ENCODE measurements at places on chromosomes 2 and 18.

DNA sequence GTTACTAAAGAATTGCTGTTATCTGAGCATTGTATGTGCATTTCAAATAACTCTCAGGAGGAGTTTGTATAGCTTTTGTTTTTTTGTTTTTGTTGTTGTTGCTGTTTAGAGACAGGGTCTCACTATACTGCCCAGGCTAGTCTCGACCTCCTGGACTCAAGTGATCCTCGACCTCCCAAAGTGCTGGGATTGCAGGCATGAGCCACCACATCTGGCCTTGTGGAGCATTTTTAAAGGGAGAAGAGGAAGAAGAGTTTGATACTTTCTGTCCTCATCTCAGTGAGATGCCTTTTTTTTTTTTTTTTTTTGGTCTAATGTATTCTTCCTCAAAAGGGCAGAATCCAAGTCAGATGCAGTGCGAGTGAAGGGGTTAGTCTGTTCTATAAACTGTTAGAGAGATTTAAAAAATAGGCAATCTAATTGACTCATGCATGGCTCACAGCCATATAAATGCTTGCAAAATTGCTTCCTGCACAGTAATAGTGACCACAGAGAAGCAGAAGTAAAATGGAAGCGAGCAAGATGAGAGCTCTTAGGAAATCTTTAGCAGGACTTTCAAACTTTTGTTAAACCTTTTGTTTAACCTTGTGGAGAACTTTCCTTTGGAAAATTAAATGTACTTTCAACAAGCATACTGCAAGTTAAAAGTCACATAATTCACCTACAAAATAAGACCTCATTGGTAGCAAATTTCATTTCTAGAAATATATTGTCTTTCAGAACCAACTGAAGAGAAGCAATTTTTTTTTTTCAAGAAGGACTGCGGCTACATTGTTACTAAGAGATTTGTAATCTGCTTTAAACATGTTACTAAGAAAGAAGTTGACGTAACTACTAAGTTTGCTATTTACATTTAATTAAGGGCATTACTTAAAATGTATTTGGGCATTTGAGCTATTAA lies 52.3 kb upstream of the ROCK1 start:
- no peak for DNase-seq

DNA sequence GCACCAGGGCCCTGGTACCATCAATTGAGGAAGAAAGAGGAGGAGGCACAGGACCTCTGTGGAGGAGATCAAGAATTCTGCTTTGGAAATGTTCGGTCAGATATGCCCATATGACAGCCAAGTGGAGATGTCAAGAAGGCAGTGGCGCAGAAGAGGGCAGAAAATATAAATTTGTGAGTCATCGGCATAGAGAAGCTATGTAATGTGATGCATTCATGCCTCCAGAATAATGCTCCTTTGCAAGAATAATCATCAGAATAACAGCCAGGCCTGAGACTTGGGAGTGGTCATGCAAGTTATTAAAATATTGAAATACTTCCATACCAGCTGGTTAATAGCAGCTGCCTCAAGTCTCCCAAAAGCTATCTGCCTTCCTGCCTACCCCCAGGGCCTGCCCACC lies 32.1 kb upstream of the SCG2 start:
- DNase-seq = no peak

GRCh38 chr2:100038011-100038410 lies 104.4 kb downstream of the AFF3 start:
- no peak for DNase-seq

GRCh38 chr18:49100226-49100968 lies 149.6 kb upstream of the SMAD7 start:
- no peak for DNase-seq

- no peak for DNase-seq
Observed at GRCh38 chr2:173452416-173452815, 97.7 kb downstream of the CDCA7 start.

DNA sequence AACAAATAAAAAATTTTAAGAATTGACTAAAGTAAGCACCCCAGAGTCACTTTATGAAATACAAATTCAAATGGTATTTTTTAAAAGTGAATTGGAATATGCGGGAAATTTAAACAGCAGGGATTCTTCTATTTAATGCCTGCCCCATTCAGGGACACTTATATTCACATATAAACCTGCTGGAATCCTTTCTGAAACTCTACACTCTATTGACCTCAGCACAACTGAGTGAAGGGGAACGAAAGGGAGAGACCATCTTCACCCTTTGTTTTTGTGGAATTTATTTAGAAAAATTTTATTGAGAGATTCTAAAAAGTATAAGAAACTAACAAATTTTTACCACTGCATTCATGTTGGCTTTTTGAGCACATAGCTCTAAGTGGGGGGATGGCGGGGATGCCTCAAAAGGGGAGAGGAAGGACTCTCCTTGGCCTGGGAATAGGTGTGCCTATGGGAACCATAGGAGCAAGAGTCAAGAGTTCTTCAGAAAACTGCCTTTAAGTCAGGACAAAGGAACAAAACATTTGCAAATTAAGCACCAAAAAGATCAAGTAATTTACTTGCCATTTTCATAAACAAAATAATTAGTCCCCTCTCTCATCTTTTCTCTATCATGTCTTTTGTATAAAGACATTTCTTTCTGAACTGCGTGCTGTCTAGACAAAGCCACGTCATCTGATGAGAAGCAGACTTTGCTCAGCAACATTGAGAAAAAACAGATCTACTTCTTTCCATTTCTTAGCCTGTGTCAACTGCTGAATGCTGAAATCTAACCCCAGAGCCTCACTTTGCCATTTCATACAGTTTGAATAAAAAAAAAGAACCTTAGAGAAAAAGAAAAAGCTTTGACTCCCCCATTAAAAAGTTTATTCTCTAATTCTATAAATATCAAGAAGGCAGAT lies 21.6 kb upstream of the FLACC1 start:
- no peak for DNase-seq

DNA sequence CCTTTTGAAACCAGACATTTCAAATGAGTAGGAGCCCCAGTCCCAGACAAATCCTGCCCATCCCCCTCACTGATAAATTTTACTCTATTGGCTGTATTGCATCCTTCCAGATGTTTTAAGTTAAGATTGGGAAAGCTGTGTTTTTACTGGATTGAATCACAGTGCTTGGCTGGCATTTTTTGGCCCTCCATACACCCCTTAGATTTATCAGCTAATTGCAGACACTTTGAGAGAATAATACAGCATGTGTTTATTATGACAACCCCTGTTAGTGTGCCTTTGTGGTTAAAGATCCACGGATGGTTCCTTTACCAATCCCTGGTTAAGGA lies 74.9 kb downstream of the ANTXR1 start:
- no peak for DNase-seq

DNA sequence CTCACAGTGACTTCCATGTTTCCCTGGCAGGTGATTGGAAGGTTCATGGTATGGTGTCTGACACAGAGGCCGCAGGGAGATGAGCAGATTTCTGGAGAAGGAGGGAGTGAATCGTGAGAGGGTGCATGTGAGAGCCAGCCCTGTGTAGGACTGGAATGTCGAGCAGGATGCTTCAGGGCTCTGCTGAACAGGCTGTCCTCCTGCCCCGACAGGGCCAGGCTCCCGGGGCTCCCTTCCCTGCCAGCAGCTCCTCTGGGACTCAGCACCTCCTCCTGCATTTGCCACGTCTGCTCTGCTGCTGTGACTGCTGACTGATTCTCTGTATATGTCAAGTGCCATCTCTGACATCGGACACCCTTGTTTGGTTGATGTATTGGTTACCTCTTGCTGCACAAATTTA lies 38.5 kb upstream of the INHBB start:
- no peak for DNase-seq

- DNase-seq = no peak
Observed at GRCh38 chr2:149400997-149401396, 70.6 kb downstream of the LYPD6 start.

GRCh38 chr2:218822622-218823021 lies 9.0 kb downstream of the PRKAG3 start:
- no peak for DNase-seq

DNA sequence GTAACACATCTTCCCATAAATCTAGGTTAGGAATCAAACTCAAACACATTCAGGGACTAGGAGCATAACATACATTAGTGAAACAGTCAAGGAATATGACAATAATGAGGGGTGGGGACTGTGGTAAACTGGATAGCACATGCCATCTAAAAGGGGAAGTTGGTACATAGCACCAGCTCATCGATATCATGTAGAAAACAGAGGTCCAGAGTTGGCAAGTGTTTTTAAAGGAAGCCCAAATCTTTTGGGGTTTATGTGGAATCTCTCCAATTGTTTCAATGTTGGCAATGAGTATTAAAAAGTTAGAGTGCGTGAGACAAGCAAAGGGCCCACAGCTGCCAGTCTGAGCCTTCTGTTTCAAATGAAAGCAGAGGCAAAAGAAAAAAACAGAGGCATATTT lies 24.4 kb downstream of the KLF7 start:
- no peak for DNase-seq

DNA sequence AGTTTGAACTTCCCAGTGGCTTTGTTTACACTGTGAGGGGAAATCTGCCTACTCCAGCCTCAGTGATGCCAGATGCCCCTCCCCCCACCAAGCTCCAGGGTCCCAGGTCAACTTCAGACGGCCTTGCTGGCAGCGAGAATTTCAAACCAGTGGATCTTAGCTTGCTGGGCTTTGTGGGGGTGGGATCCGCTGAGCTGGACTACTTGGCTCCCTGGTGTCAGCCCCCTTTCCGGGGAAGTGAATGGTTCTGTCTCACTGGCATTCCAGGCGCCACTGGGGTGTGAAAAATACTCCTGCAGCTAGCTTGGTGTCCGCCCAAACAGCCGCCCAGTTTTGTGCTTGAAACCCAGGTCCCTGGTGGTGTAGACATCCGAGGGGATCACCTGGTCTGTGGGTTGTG lies 70.0 kb upstream of the NEUROD1 start:
- no peak for DNase-seq

GRCh38 chr2:6724605-6725140 lies 141.0 kb downstream of the CMPK2 start:
- DNase-seq = no peak

DNA sequence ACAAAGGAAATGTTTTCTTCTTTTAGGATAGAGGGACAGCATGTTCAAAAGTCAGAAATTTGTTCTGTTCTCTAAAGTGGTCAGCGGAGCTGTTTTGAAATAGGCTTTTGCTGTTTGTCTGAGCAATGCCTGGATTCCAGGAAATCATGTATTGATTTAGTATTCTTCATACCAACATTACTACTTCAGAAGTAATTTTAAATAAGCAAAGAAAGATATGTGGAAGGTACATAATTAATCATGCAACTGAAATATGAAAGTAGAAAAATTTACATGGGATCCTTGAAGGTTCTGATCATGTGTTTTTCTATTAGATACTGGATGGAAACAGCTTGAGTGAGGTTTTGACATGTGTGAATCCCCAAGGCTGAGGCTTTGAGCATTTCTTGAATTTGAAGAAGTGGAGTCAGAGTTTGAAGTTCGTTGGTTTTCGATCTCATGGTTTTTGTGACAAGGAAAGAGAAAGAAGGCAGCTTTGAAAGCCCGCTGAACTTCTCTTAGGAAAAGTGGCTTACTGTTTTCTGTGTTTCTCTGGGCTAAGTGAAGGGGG lies 220.0 kb downstream of the LDLRAD4 start:
- no peak for DNase-seq

Data from CD4-positive, alpha-beta T cell treated with Interleukin-15 for 4 hours (primary cell).